ENCODE measurements at places on chromosomes 12 and 14.

DNA sequence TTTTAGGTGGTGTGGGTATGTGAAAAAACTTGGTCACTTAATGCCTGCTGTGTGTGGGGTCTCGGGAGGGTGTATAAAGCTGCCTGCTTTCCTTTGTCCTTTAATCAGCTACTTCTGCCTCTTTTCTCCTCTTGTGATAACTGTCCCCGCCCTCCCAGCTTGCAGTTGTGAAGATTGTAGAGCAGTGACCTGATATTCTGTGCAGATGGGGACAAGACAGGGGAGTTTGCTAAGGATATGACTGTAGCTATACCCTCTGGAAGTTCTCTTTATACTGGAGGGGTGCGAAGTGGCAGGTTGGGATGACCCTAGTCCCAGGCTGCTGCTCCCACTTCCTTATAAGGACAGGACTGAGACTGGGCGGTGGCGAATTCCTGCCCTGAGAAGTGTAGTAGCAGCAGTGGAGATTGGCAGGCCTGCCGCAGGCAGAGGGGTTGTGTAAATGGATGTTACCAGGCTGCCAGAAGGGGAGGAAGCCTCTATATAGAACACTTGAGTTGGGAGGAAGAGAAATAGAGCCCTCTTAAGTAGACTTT, 835 bp downstream of the MYL6 start:
- no peak for DNase-seq

GRCh38 chr14:74014299-74014698, 4.8 kb downstream of the ENTPD5 start:
- DNase-seq: no peak

DNA sequence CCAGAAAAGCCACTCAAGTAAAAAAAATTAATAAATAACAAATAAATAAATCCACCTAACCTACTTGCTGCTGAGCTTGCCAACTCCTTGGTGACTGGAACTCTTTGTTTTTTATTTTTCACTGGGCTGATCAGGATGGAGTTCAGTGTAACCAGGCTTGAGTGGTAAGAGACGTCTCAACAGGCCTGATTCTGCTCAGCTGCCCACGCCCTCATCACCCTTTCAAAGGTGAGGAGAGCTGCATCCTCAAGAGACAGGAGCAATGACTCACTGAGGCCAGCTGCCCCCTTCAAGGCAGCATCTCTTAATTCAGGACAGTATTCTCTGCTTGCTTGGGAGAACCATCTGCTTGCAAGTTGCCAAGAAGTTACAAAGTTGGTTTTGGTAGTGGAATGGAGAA, 111.9 kb upstream of the CPM start:
- DNase-seq: no peak

- no peak for DNase-seq
Observed at GRCh38 chr14:91233936-91234790, 10.3 kb downstream of the GPR68 start.

GRCh38 chr14:104224131-104224505, 85.7 kb downstream of the KIF26A start:
- DNase-seq: no peak

DNA sequence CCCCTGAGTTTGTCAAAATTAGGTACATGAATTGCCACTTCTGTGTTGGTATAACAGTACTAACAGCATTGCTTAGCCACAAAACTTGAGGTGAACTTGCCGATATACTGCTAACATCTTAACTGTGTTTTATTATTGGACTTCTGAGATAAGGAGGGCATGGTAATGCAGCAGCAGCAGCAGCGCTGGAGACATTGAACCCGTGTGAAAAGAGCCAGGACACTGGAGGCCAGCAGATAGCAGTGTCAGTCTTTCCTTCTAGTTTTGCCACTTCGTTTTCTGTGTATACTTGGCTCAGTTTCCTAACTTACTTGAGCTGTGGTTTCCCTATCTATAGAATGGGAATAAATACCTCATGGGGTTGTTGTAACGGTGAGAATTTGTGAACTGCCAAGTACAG, 82.7 kb downstream of the KTN1 start:
- no peak for DNase-seq

GRCh38 chr14:52077256-52077979, 8.6 kb upstream of the NID2 start:
- no peak for DNase-seq

DNA sequence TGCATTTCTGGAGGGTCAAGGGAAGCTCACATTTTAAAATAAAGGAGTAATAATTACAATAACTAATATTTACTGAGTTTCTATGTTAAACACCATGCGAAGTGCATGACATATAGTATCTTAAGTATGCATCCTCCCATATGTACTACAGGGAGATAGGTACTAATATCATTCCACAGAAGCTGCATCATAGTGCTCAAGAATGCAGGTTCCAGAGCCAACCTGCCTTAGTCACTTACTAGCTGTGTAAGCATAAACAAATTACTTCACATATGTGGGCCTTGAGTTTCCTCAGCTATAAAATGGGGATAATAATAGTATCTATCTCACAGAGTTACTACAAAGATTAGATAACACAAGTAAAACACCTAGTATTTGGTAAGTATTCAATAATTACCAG, 18.3 kb downstream of the ARMH4 start:
- no peak for DNase-seq

- DNase-seq: no peak
Observed at GRCh38 chr14:34328178-34328577, 133.9 kb downstream of the SPTSSA start.

- peak; percentile 1 for DNase-seq
Observed at GRCh38 chr12:25701290-25701689, 148.2 kb upstream of the LMNTD1 start.

GRCh38 chr12:29756741-29757390, 26.9 kb downstream of the TMTC1 start:
- no peak for DNase-seq

DNA sequence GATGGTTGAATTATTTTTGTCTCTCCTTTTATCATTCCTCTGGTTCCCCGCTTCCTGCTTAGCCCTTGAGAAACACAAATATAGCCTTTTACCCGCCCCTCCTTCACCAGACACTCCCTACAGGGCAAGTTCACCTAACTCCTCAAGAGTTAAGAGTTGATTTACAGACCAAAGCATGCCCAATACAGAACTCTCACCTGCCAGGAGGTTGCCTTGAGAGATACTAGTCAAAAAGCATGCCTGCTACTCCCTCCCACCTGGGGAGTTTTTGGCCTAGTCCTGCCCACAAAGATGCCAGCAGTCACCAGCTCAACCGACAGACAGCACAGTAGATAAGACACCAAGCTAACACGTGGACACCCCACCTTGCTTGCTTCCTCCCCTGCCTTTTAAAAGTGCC, 11.2 kb downstream of the LGMN start:
- DNase-seq: no peak

DNA sequence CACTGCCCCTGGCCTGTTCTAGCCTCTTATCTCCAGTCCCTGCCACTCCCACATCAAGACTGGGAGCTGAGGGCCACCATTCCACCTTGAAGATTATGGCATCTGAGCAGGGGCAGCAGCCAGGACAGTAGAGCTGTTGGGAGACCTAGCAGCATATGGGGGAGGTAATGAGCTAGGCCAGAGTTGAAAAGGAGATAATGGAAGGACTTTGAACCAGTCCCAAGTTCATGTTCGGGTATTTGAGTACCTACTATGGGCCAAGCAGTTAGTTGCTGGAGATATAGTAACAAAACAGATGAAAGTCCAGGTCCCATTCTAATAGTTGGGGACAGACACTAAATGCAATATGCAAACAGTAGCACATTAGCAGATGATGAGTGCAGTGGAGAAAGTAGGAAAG, 151.5 kb downstream of the PLXNC1 start:
- no peak for DNase-seq

- no peak for DNase-seq
Observed at GRCh38 chr12:14999695-15000365, 27.0 kb downstream of the PDE6H start.

GRCh38 chr14:104973385-104974145, 4.6 kb downstream of the AHNAK2 start:
- peak; percentile 98 for DNase-seq

GRCh38 chr14:31842899-31843298, 234.2 kb upstream of the ARHGAP5 start:
- DNase-seq: no peak

Measured in HCT116 (cell line).